ENCODE measurements at places on chromosomes 6 and 20. TPM values are rescaled to one million over a fixed set of nuclear protein-coding genes. Genes with fewer than 3 reads are reported as not detected.

DNA sequence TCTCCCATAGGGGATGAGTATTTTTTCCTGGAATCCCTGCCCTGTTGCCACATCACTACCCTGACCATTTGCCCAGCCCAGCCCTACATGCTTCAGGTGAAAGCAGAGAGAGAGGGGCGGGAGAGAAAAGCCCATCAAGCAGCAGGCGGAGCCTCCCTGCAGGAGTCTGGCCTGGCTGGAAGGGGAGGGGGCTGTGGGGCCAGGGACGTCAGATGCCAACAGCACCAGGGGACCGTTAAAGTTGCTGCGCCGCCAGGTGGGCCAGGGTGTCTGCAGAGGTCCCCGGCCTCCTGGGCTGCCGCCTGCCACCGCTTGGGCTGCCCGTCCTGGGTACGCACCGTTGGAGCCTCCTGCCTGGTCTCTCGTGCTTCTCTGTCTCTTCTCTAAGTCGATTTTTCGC is 757 bp upstream of the R3HDML start:
- no peak for DNase-seq

The KCTD20 gene
- total RNA-seq, result 45.4 TPM

The CLIC1 gene
- total RNA-seq, result 380 TPM

The FAM184A gene
- 3.8 TPM for total RNA-seq

The GDAP1L1 gene
- total RNA-seq, result not detected

All from esophagus squamous epithelium (tissue), 5 donors.